ENCODE measurements at places on chromosomes 6 and 20. TPM values are rescaled to one million over a fixed set of nuclear protein-coding genes. Genes with fewer than 3 reads are reported as not detected.

- DNase-seq: no peak
Measured at GRCh38 chr20:17743677-17744076, 43.9 kb downstream of the BANF2 start.

The OARD1 gene
- 66.1 TPM for polyA plus RNA-seq

- no peak for DNase-seq
Measured at GRCh38 chr20:16553684-16554083, 19.6 kb downstream of the KIF16B start.

The DCDC2 gene
- polyA plus RNA-seq: 136 TPM

DNA sequence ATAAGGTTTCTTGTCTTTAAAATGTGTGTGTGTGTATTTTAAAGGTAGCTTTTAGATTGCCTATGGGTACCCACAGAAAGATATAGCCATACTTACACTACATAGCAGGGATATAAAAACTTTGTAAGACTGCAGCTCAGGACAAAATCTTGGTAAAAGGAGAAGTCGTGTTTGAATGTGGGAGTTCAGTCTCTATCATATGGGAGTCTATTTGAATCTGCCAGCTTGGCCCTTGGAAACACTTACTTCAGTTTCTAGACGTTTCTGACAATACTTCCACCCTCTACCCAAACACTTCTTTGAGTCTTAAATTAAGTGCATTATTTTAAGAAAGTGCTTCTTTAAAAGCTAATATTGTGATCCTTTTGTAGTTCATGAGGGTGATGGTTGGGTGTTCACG lies 155.7 kb downstream of the CARMIL1 start:
- no peak for DNase-seq

GRCh38 chr6:169339731-169340309 lies 86.2 kb upstream of the THBS2 start:
- no peak for DNase-seq

The OR2J3 gene
- polyA plus RNA-seq: not detected

The SNAP25 gene
- 8.4 TPM for polyA plus RNA-seq

The SCAND1 gene
- 23.9 TPM for polyA plus RNA-seq

The PRL gene
- polyA plus RNA-seq: 0.10 TPM

DNA sequence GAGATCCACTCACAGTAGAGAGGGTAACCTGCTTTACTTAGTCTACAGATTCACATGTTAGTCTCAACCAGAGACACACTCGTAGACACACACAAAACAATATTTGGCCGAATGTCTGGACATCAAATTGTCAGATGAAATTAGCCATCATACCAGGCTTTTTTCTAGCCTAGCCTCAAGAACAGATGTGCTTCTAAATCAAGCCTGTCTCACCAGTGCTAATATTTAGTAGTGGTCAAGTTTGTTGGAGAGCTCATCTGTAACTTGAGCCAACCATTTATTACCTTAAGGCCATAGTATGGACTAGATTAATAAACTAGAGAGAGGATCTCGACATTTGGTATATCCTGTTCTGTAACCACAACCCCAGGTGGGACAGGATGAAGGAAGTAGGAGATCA lies 1118.8 kb upstream of the MAP3K7 start:
- no peak for DNase-seq

The SLCO4A1 gene
- polyA plus RNA-seq: 2.0 TPM

GRCh38 chr20:38591474-38592410 lies 9.9 kb upstream of the ARHGAP40 start:
- DNase-seq: no peak

- DNase-seq: no peak
Measured at GRCh38 chr6:127073222-127073621, 45.2 kb upstream of the RSPO3 start.

The PXDC1 gene
- 18.5 TPM for polyA plus RNA-seq

- DNase-seq: no peak
Measured at GRCh38 chr20:32922466-32922865, 63.7 kb downstream of the EFCAB8 start.

- DNase-seq: no peak
Measured at GRCh38 chr6:36525346-36525745, 21.9 kb downstream of the STK38 start.

- DNase-seq: no peak
Measured at GRCh38 chr6:54440549-54440948, 132.3 kb downstream of the TINAG start.

DNA sequence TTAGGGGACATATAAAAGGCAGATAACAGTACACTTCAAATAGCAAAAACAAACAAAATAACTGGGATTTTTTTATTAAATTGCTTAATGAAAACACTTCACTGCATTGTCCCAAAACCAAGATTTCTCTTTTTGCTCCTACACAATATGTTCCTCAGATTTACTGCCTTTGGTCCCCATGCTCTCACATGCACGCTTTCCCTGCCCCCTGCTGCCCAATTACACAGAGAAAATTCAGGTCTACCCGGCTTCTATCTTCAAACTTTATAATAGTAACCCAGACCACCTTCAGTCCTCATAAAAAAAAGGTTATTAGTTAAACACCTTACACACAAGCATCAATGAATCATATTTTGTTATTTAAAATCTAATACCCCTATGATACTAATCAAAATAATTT lies 673.8 kb upstream of the HS3ST5 start:
- no peak for DNase-seq

- no peak for DNase-seq
Measured at GRCh38 chr6:85348643-85349042, 101.2 kb upstream of the NT5E start.

DNA sequence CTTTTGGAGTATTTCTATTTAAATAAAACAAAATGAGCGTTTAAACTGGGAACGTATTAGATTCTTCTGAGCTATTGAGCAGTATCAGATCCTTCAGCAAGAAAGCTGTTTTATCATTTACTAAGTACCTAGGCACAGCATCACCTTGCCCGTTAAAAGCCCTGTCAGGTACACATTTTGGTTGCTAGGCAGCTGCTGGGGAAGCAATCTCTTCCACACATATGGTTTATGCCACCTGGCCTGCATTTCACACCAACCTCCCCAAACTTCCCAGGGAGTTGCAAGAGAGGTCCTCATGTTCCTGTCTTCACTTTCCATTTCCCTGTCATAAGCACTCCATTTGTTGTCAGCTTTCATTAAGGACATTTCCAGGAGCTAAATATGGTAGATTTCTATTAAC lies 400.1 kb downstream of the PLCB1 start:
- DNase-seq: no peak

GRCh38 chr6:4169028-4169789 lies 33.8 kb upstream of the ECI2 start:
- no peak for DNase-seq

DNA sequence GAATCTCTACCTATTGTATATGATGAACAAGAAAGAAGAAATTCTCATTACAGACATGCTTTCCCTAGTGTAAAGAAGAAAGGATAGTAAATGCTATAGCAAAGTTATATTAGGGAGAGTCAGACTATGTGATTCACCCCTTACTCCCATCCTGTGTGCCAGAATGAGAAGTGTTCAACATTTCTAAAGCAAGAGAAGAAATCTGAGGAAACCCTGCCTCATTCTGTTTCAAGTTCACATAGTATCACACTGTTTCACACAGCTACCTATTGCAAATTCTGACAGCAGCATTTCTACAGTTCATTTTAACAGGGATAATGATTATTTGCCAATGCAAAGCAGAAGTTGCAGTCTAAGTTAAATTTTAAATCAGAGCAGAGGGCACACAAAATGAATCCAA lies 267.2 kb upstream of the TCF21 start:
- no peak for DNase-seq

The C6orf141 gene
- polyA plus RNA-seq: 2.0 TPM

DNA sequence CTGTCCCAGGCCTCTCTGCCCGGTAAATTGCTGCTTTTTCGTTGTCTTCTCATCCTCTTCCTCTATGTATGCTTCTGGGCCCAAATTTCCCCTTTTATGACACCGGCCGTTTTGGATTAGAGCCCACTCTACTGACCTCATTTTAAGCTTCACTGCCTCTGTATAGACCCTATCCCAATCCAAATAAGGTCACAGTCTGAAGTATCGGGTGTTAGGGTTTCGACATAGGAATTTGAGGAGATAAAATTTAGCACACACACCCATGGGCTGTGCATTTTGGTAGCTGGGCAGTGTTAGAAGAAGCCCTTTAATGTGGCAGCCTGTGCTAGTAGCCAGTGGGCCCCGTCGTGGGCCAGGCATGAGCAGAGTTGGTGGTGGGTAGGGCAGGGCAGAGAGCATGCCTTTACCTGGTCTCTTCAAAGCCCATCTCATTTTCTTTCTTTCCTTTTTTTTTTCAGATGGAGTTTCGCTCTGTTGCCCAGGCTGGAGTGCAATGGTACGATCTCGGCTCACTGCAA lies 27.9 kb upstream of the EZR start:
- no peak for DNase-seq

GRCh38 chr6:164107297-164107995 lies 692.9 kb downstream of the QKI start:
- DNase-seq: no peak

- DNase-seq: no peak
Measured at GRCh38 chr6:139253656-139254055, 38.1 kb downstream of the TXLNB start.

DNA sequence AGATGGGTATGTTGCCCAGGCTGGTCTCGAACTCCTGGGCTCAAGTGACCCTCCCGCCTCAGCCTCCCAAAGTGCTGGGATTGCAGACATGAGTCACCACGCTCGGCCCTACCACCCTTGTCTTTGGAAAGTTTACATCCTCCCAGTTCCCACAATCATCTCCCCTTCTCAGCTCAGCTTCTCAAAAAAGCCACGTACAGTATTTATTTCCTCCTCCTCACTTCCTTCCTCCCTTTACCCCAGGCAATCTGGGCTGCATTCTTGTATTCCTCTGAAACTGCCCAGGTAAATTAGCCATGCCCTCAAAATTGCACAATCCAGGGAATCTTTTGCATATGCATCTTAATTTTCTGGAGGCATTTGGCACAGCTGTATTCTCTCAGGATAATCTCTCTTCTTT lies 7.4 kb upstream of the SLC23A2 start:
- DNase-seq: no peak

- DNase-seq: no peak
Measured at GRCh38 chr6:14440215-14440910, 322.8 kb downstream of the CD83 start.

DNA sequence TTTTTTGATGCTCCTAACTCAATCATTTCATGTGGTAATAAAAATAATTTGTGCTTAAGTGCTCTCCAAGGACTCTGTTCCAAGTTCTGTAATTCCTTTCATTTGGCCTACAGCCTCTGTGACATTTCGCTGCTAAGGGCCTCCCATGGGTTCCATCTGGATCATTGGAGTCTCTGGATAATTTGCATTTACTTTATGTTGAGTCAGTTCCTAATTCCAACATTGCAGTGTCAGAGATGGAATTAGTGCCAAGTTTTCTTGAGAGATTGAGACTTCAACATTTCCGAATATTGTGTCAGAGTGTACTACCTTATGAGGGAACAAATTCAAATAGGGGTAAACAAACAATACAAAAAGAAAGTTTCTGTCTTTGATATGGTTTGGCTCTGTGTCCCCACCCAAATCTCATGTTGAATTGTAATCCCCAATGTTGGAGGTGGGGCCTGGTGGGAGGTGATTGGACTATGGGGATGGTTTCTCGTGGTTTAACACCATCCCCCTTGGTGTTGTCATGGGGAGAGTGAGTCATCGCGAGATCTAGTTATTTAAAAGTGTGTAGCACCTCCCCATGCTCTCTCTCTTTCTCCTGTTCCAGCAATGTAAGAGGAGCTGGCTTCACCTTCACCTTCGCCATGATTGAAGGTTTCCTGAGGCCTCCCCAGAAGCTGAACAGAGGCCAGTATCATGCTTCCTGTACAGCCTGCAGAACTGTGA lies 244.1 kb upstream of the TBX18 start:
- no peak for DNase-seq

DNA sequence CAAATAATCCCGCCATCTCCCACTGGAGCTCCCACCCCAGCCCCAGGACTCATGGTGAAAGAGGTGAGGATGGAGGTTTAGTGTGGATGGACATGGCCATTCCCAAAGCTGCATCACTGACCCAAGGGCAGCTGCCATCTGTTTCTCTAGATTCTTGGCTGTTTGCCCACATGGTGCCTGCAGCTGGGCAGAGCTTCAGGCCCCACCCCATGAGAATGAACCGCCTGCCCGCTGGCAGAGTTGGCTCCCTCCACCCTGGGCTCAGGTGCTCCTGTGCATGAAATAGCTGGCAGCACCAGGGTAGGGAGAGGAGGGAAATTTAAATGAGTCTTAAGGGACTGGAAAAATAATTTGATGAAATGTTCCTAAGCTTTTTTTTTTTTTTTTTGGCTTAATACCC lies 17.4 kb downstream of the SCML4 start:
- DNase-seq: no peak

DNA sequence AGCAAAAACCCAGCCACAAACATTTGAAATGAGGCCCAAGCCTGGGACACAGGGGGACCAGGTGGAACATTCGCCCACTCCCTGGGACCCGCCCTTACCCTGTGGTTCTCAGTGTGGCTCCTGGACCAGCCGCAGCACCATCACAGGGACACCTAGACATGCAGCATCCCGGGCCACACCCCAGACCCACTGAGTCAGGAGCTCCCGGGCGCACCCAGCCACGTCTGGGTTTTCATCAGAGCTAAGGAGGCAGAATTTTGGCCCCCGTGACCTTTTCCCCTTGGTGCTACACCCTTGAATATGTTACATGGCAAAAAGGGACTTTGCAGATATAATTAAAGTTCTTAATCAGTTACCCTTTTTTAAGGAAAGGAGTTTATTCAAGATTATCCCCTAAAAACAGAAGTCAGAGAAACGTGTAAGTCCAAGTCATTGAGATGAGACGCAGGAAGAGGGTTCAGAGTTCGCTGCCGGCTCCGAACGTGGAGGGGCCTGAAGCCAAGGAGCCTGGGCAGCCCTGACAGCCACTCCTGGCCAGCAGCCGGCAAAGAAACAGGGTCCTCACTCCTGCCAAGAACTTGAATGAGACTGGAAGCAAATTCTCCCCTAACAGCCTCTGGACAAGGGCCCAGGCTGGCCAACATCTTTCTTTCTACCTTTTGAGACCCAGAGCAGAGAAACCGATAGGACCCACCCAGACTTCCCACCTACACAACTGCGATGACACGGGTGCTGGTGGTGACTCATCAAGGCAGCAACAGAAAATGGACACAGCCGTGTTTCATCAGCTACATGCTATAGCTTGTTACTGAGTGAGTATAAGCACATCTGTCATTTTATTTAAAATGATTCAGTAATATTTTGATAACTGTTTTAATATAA lies 25.3 kb downstream of the BFSP1 start:
- no peak for DNase-seq

The PPP1R3G gene
- polyA plus RNA-seq: 1.8 TPM

The SPINT3 gene
- not detected for polyA plus RNA-seq

DNA sequence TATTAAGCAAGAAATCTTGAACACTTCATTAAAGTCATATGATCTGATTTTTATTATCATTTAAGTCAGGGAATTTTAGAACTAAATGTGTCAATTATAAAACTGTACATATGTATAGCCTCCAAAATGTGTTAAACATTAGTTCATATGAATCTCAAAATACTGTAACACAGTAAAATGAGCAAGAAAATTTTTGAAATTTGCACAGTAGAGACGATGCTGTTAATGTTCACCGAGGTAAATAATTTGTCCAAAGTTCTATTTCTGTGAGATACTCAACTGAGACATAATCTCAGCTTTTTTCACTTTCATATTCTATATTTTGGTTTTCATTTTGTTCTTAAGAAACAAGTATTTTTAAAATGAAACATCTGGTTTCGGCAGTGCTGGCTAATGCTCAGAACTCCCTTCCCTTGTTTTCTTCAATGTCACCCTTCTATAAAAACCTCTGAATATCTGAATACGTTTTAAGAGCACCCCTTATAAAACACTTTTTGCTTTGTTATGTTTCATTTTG lies 353.1 kb downstream of the LAMA2 start:
- DNase-seq: no peak
